Regular cardiac myocyte (primary cell): ENCODE measurements at places on chromosomes 1 and 21. TPM values are rescaled to one million over a fixed set of nuclear protein-coding genes. Genes with fewer than 3 reads are reported as not detected.

The OXCT2 gene
- 0.96 and 1.7 TPM in 2 replicates for total RNA-seq

The OR2L5 gene
- not detected in 2 replicates for total RNA-seq

The GJA8 gene
- total RNA-seq: not detected in 2 replicates

The DIPK1A gene
- total RNA-seq: 20.1 and 27.9 TPM in 2 replicates

The PTPRF gene
- total RNA-seq: 66.5 and 131 TPM in 2 replicates

The TRIM17 gene
- total RNA-seq: under 0.01 TPM in 1 of 2 replicates, not detected in the other
